ENCODE measurements at places on chromosomes 5 and 9.

- no peak for DNase-seq
These were observed 18.8 kb upstream of the SPEF2 start for GRCh38 chr5:35598707-35599370.

DNA sequence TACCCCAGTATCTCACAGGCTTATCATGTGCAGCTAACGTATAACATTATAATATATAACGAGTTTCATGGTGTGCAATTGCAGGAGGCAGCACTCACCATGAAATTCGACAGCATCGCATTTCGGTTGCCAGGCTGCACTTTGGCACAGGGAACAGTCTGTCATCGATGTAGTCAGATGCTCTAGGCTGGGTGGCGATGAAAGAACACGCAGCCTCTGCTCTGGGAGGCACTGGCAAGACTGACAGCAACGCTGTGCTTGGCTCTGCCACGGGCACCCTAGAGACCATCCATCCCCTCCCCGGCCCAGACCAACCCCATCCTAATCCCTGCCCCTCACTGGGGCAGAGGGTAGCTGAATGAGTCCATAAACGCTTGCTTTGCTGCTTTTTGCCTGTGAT is 290.8 kb downstream of the MED10 start:
- no peak for DNase-seq

DNA sequence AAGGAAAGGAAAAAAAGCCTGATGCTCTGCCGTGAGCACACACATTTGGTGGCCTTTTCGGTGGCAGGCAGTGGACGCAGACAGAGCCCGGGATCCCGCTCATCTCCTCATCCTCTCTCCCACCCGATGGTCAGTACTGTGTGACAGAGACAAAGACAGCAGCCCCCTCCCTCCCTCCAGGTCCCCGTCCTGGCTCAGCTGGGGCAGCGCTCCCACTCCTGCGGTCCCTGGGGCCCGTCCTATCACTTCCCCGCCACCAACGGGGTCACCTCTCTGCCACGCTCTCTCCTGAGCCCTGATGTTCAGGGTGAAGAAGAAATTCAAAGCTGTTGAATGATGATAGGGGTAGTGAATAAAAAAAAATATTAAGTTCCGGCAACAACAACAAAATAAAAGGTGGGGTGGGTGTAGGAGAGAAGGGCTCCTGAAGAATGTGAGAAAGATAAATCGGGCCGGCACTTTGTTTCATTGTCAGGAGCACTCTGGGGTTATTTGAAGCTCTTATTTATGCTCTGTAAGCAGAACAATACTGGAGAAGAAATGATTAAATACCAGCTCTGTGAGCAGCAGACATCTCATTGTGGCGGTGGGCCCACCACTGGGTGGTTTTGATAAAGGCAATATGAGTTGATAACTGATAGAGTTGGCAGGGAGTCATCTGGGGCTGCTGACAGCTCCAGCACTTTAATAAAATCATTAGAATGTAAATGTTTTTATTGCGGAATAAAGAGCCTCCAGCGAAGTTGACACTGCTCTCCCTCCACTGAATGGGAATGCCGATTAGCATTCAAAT is 417.7 kb downstream of the IRX1 start:
- DNase-seq: no peak

- DNase-seq: no peak
These were observed 37.3 kb upstream of the TMEM252 start for GRCh38 chr9:68577774-68578591.

Data from heart right ventricle (tissue), 16 donors.